ENCODE measurements at places on chromosomes 7 and 10.

DNA sequence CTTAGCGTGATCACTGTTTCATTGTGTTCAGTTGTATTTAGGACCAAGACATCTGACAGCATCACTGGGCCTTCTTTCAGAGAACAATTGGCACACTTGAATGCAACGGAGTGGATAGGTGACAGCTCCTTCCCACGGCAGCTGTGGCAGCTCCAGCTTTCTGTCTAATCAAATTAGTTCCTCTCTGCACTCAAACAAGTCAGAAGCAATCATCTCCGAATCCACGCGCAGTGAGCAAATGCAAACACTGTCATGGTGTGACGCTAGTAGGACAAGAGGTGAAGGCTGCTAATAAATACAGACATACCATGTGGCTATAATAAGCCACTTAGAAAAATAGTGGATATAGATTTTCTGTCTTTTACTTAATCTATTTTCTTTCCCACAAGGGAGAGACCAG, 542.4 kb downstream of the ACTR3B start:
- no peak for DNase-seq

- DNase-seq: no peak
These were observed 336.3 kb downstream of the PPP1R3A start for GRCh38 chr7:113582471-113582870.

DNA sequence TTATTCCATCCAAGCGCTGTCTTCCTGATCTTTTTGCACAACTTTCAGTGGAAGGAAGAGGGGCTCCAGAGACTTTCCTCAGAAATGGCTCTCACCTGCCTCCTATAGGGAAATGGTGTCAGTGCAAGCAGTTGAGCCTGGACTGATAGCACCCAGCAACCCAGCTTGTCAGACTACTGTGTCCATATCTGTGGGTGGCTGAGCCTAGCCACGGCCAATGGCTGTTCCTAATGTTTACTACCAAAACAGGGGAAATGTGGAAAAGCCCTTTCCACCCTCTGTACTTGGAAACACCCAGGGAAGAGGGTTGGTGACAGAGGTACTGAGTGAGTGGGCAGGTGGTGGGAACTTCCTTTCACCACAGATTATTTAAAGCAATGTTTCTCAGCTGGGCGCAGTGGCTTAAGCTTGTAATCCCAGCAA, 4.3 kb upstream of the YKT6 start:
- DNase-seq: no peak

DNA sequence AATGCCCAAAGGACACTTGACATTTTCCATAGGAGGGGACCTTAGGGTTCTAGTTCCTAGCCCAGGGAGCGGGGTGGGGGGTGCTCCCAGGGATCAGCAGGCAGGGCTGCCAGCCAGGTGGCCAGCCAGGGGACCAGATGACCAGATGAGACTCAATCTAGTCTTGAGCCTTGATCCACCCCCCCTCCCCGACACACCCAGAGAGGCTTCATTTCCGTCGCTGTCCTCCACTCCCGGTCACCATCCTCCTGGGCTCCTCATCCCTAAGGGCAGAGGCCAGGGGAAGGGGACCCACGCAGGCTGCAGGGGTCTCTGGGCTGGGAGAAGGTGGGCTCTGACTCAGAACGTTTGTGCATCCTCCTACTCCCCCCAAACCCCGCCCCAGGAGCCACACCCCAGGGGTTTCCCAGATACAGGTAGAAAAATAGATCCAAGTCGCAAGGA, 1.0 kb downstream of the STX1A start:
- DNase-seq: no peak

DNA sequence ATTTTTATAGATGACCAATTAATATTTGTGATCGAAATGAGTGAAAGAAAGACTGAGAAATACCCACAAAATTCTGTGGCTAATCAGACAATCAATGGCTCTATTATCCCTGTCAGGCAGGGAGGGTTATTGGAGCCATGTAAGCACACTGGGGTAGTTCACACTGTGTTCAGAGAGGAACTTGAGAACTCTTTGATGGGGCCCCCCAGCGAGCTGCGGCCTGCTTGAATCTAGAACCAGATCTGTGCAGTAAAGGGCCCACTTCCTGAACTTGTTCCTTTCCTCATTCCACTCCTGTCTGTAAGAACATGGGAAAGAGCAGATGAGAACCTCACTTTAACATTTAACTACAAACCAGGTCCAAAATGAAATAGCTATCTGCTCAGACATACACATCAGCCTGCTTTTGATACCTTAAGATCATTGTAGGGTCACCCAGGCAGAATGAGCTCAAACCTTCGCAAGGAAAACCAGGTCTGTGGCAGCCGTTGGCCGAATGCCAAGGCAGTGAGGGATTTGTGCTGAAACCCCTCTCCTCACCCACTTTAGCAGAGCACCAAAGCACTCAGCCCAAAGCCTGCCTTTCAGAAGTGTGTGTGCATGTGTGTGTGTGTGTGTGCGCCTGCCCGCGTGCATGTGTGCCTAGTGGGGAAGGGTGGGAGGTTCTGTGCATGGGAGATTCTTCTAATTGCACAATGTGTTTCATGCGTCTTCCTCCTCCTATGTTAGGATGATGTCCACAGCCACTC, 365.6 kb upstream of the MGMT start:
- no peak for DNase-seq

DNA sequence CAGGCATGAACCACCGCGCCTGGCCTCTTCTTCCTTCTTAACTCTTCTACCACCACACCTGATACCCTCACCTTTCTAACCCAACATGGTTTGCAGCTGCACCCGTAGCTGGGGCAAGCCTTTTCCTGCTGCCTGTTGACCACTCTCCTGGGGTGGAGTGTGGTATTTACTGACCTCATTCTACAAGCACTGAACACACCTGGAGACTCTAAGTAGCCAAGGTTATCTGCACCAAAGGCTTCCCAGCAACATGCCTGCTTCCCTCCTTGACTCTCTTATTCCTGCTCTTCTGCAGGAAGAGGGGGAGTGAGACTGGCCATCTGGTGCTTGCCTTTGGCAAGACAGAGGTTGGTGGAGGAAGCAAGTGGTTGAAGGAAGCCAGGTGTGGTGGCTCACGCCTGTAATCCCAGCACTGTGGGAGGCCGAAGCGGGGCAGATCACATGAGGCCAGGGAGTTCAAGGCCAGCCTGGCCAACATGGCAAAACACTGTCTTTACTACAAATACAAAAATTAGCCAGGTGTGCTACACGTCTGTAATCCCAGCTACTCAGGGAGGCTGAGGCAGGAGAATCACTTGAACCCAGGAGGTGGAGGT, 10.1 kb downstream of the ACTR1A start:
- no peak for DNase-seq

- no peak for DNase-seq
These were observed 602.7 kb upstream of the NRP1 start for GRCh38 chr10:33937036-33937730.

- DNase-seq: peak; percentile 91
These were observed 108.1 kb upstream of the AGR3 start for GRCh38 chr7:16989811-16990413.

- DNase-seq: no peak
These were observed 31.3 kb downstream of the AGAP3 start for GRCh38 chr7:151117565-151117964.
